ENCODE measurements at places on chromosomes 5 and 9. TPM values are rescaled to one million over a fixed set of nuclear protein-coding genes. Genes with fewer than 3 reads are reported as not detected.

ANKRD18B gene
- polyA plus RNA-seq = 1.0 TPM

GRIA1 gene
- polyA plus RNA-seq = 1.4 TPM

RGS7BP gene
- polyA plus RNA-seq = 8.2 TPM

GDF9 gene
- polyA plus RNA-seq = 2.0 TPM

SUB1 gene
- 316 TPM for polyA plus RNA-seq

GRCh38 chr9:108270561-108270960, 585.2 kb downstream of the ACTL7B start:
- DNase-seq = no peak

GRCh38 chr5:149366169-149366729, 8.4 kb downstream of the PCYOX1L start:
- no peak for DNase-seq

- DNase-seq = no peak
These were observed 20.6 kb downstream of the NTNG2 start for GRCh38 chr9:132182314-132183091.
